Activated T-cell treated with anti-CD3 and anti-CD28 coated beads, Interleukin-2, amount 50 U/mL, for 48 hours (primary cell): ENCODE measurements at places on chromosomes 7 and 10.
A peak's percentile ranks its signal among the peaks of the same experiment; 100 is the strongest.

DNA sequence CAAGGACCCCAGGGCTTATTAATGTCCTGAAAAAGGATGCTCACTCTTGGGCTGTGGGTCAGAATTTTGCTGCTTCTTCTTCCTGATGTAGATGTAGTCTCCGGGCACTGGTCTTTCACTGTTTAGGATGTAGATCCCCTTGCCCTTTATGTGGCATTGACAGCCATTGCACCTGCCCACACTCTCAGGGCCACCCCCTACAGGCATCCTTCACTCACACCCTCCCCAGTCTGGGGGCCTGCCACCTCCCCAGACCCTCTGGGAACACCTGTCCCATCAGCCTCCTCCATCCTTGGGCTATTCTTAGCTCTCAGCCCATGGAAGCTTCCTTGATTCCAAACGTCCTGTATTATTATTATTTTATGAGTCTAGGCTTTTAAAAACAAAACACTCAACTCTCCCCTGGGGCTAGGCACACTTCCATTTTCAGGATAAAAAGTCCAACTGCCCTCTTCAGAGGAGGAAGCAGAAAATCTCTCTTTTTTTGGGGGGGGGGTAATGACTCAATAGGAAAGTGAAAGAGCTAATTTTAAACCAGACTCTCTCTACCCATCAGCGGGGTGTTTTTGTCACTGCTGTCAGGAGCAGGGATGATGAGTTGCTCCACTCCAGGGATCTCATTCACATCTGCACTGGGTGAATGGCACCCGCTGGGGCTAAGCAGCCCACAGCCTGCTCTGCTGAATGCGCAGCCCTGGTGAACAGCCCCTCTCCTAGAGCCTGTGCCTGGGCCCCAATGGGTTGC is 11.5 kb upstream of the KLRG2 start:
- DNase-seq = peak; percentile 23

- no peak for DNase-seq
These were observed 95.7 kb upstream of the SFMBT2 start for GRCh38 chr10:7506571-7506970.

DNA sequence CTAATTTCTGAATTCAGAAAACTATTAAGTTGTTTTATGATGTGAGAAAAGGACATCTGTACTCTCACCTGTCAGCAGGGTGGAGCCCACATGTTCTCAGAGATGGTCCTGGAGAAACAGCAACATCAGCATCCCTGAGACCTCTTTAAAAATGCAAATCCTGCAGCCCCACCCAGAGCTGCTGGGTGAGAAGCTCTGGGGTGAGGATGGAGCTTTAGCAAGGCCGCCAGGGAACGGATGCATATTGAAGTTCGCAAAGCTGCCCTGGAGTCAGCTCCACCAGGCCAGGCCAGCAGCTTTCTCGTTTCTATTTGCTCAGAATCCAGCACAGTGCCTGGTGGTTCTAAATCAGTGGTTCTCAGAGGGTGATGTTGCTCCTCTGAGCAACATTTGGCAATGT is 49.1 kb downstream of the PRKCQ start:
- DNase-seq = no peak

- DNase-seq = no peak
These were observed 279.9 kb upstream of the MKLN1 start for GRCh38 chr7:131047651-131048304.

DNA sequence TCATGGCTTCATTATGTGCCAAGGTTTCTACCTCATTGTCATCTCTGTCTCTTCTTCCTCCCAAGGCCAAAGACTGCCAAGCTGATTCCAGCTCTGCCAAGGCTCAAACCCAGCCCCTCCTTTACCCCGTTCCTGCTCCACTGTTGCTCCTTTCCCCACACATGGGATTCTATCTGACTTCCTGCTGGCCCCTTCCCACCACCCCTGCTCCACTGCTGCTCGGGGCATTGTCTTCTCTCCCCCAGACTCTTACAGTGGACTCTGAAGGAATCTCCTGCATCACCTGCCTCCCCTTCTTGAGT is 86.3 kb downstream of the COBL start:
- no peak for DNase-seq

- DNase-seq = no peak
These were observed 58.4 kb upstream of the TM9SF3 start for GRCh38 chr10:96645191-96645721.

- no peak for DNase-seq
These were observed 27.7 kb downstream of the ALDH18A1 start for GRCh38 chr10:95628786-95629185.

DNA sequence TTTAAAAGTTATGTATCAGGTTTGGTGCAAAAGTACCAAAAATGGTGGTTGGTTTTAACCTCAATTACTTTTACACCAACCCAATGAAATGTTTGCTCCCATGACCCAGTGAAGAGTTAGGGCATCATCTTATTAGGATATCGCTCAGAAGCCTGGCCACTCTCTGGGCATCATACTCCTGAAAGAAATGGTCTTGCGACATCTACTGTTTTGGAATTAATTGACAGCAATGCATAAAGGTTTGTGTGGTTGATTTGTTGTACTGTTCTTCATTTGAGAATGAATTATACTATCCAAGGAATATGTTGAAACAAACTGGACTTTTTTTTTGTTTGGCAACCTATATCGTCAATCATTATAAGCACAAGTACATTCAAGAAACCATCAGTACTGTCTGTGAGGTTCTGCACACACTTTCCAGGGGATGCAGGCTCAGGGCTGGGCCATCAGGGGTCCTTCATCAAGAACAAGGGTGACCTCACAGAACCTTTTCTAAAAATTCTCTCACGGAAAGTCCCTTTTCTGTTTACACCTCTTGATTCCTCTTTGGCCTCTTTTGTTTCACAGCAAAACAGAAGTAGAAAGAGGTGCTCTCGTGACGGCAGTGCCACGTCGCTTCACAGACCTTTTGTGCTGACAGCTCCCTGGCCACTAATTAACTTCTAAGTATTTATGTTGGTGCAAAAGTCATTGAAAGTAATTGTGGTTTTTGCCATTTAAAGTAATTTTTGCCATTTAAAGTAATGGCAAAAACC is 117.2 kb upstream of the KLF6 start:
- peak; percentile 33 for DNase-seq

DNA sequence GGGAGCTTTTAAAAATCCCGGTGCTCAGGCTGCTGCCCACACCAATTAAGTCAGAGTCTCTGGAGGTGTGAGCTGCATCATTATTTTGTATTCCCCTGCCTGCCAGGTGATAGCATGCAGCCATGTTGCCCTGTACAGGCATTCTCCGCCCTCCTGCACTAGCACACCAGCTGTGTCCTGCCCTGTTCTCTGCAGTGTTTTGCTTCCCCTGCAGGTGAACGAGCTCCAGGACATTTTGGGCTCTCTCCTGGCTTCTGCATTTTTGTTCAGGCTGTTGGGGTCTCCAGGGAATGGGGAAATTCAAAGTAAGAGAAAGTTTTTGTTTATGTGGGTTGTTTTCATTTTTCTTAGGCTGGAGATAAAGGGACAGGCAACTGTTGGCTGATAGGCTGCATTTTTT is 271.0 kb upstream of the COBL start:
- DNase-seq = no peak

DNA sequence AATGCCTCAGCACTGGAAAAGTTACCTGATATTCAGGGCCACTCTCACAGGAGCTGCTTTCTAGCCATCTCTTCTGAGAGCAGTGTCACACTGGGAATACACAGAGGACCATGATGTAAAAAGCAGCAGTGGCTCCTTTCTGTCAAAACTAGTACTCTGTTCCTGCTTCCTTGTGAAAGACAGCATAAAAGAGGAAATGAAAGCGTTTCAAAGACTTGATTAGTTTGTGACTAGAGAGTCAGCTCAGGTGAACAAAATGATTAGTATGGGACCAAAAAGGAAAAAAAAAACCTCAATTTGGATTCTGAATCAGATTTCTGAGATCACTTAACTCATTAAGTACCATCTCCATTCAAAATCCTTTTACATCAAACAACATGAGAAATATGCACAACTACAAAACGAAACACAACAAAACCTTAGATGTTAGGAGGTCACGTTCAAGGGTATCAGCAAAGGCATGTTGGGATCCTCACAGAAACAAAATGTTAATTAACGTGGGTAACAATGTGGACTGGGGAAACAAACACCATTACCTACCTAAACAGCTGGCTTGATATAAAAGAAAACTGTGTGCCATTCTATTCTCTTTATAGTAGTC is 103.7 kb downstream of the MACC1 start:
- DNase-seq = no peak

- no peak for DNase-seq
These were observed 162.3 kb downstream of the ITGB1 start for GRCh38 chr10:32795598-32796183.

- DNase-seq = no peak
These were observed 567.5 kb upstream of the SORCS1 start for GRCh38 chr10:107732045-107732444.

- no peak for DNase-seq
These were observed 126.2 kb upstream of the ETV1 start for GRCh38 chr7:14115701-14116100.

GRCh38 chr7:156400046-156400445 is 240.5 kb upstream of the RNF32 start:
- no peak for DNase-seq

DNA sequence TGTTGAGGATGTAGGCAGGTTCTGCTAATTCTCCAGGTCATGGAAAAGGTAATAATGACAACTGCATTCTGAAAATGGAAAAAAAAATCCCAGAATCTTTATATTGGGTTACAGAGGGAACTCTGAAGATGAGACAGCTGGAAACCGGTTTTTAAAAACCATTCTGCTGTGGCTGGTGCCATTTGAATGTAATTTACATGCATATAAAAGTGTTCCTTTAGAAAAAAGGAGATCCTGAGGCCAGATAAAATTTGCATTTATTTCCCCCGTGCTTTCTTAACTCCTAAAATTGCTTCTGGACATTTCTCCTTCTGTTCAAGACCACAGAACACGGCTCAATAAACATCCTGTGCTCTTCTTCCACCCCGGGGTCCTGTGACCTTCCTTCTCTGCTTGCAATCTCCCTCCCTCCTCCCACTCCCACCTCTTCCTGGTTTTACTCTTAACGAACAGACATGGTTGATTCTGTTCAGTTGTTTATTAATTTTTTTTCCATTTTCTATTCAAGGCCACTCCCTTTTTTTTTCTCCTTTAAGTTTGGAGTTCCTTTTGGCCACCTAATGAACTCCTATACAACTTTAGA is 41.6 kb downstream of the SH2D4B start:
- DNase-seq = no peak

GRCh38 chr10:114632869-114633715 is 25.0 kb downstream of the ABLIM1 start:
- DNase-seq = no peak

DNA sequence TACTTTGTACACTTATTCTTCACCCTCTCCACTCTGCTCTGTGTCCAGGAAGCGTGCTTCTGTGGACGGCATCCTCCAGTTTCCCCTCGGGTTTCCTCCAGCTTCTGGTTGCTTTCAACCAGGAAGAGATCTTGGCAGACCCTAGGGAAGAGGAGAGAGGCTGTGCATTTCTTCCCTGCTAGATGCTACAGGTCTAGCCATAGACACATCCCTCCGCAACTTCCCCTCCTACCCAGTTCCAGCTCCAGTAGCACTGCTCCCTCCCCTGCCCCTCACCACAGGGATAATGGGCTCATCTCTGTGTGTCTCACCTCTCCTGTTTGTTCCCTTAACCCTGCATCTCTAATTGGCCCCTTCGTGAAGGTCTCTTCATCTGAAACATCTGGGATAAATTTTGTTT is 16.3 kb downstream of the TLL2 start:
- DNase-seq = no peak

DNA sequence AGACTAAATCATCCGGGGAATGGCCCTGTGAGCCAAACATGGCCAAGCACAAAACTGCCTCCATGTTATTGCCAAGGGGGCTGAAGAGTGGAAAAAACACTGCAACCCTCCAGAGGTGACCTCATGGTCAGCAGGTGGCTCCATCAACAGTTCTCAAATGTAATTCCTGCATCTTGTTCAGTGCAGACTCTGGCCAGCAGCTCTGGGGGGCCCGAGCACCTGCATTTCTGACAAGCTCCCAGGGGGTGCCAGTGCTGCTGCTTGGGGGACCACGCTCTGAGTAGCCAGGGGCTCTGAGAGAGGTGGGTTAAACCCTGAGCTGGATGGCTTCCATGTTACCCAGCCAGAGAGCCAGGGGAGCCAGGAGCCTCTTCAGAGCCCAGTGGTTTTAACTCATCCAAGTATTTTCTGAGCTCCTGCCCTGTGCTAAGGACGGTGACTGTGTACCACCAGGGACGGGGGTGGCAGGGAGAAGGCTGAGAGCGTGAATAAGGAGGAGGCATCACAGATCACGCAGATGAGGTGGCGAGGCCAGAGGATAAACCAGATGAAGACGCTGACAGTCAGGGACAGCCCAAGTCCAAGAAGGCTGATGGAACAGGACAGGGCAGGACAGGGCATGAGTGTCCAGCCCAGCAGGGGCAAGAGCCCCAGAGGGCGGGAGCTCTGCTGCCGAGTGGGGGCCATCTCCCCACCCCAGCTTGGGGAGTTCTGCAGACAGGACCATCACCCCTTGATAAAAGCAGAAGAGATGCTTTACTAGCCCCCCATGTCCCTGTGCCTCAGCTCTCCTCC is 52.9 kb downstream of the CLEC2L start:
- DNase-seq = peak; percentile 12

- DNase-seq = no peak
These were observed 155.3 kb downstream of the C10orf105 start for GRCh38 chr10:71564194-71564820.

- peak; percentile 43 for DNase-seq
These were observed 684 bp upstream of the ATXN7L1 start for GRCh38 chr7:105876964-105877601.

DNA sequence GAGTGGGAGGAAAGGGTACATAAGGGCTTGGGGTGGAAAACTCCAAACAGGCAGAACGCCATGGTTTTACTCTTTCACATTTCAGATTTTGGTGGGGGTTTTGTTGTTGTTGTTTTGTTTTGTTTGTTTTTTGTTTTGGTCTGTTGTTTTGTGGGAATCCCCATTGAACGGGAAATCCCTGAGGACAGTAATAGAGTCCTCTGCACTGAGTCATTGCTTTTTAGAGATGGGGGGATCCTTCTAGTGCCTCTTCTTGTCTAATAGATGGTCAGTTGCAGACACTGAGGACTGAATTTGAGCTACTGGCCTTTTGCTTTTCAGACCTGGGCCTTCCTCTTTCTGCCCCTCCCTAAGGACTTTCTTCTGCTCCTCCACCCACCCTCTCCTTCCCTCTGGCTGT is 20.0 kb downstream of the TRPV5 start:
- no peak for DNase-seq

- no peak for DNase-seq
These were observed 316.5 kb upstream of the CELF2 start for GRCh38 chr10:10701084-10701611.

DNA sequence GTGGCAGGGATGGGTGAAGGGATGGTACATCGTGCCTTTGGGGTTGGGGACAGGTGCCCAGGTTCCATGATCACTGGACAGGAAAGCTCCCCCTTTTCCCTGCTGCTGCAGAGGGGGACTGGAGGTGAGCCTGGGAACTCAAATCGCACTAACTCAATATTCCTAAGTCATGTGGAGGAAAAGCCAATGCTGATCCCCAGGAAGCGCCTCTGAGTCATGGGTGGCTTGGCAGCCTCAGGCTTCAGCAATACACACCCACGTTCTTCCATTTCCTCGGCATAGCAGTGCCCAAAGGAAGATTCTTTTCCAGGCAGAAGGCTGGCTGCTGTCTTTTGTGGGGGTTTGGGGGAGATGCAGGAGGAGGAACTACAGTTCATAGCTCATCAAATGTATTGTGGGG is 165.8 kb downstream of the CCDC3 start:
- no peak for DNase-seq
